AG04450 (cell line): ENCODE measurements at places on chromosomes 4 and X.

- DNase-seq: no peak
These were observed 260.4 kb downstream of the SMARCA1 start for GRCh38 chrX:129262912-129263311.

- no peak for DNase-seq
These were observed 19.8 kb upstream of the MPC1L start for GRCh38 chrX:40603446-40603845.

DNA sequence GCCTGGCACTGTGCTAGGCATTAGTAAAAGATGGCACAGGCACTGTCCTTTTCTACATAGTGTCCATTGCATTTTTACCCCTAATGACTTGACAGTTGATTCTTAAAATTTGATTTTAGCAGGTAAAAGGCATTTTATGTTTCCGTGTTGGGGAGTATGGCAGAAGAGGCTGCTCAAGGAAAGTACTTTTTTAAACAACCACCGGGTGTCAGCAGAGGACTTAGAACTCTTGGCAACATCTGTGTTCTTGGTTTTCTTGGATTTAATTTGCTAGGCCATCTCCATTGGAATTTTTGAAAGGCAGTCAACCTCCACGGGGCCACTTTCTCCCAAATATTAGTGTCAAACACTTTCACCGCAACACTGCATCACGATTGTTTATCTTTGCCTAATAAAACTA, 102.9 kb downstream of the TSPAN7 start:
- no peak for DNase-seq

DNA sequence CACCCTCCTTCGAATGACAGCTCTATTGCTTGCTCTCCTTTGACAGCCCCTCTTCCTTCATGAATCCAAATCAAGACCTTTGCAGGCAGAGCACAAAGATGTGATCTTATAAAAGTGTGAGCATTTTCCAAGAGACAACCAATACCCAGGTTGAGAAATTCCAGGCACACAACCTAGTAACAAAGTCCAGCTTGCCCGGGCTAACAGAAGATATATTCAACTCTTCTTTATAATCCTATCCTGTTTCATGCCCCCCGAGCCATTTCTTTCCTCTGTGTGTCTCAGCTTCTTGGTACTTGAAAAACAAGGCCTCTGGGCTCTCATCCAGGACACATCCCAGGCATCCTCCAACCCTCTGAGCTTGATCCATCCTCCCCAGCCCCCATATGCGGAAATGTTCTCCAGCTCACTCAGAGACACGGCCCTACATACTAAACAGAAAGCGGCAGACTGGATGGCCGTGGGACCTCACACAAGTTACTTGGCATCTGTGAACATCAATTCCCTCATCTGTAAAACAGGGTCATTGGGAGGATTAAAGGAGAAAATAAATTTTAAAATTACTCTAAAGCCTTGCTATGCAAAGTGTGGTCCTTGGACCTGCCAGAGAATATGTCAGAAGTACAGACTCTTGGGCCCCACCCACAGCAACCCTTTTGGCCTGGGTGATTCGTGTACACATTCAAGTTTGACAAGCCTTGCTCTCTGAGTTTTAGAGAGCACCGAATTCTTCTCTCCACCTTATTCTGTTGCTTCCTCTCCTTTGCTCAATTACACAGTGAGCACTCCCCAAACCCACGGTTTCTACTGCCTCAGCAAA, 627.0 kb downstream of the BCOR start:
- no peak for DNase-seq
